Brain pericyte (primary cell): ENCODE measurements at places on chromosomes 11 and 22.

- DNase-seq = no peak
Observed at GRCh38 chr22:18077087-18077638, 627 bp upstream of the PEX26 start.

DNA sequence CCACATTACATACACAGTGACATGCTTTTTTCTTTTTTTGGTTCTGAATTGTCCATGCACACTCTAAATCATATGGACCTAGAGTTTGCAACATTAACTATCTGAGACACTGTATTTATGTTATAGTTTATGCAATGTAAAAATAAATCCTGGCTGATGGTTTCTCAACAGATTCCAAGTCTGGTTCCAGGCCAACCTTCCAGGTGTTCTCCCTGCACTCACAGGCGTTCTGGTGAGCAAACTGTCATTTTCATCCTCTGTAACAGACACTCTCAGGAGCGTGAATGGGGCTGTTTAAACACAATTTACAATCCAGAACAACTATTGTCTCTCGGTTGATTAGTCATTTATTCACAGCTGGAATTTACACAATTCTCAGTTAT lies 36.5 kb upstream of the ANKK1 start:
- no peak for DNase-seq

- DNase-seq = no peak
Observed at GRCh38 chr11:79667380-79667779, 226.6 kb upstream of the TENM4 start.

DNA sequence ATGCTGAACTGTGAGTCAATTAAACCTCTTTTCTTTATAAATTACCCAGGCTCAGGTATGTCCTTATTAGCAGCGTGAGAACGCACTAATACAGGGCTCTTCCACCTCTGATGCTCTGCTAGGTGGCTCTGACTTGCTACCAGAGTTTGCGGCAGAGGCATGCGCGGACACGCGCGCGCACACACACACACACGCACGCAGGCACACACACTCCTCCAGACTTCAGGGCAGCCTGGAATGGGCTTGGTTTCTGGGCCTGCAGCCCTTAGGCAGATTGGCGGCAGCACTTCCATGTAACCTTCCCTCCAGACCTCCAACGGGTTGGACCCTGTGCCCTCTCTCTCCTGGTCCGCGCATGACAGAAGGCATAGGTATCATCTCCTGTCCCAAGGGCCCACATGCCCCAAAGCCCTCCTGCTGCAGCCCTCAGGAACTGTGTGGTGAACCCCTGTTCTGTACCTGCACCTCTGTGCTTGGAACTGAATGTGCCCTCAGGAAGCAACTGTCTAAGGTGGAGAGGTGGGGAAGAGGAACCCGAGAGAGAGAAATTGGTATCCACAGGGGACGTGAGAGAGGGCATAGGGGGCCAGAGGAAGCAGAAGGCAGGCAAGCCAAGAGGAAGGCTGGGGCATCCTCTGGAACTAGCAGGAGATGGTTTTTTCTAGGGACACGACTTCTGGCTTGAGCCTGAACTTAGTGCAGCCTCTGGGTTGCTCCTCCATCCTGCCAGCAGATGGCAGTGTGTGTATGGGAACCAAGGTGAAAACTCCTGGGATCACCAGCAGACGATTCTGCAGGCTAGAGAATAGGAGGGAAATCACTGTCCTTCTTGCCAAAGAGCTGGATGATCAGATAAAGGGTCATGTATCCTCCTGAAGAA lies 23.4 kb upstream of the RIC3 start:
- DNase-seq = no peak

GRCh38 chr11:2149864-2150847 lies 10.9 kb downstream of the INS start:
- no peak for DNase-seq

GRCh38 chr11:64694821-64695365 lies 28.1 kb downstream of the NRXN2 start:
- DNase-seq = no peak

DNA sequence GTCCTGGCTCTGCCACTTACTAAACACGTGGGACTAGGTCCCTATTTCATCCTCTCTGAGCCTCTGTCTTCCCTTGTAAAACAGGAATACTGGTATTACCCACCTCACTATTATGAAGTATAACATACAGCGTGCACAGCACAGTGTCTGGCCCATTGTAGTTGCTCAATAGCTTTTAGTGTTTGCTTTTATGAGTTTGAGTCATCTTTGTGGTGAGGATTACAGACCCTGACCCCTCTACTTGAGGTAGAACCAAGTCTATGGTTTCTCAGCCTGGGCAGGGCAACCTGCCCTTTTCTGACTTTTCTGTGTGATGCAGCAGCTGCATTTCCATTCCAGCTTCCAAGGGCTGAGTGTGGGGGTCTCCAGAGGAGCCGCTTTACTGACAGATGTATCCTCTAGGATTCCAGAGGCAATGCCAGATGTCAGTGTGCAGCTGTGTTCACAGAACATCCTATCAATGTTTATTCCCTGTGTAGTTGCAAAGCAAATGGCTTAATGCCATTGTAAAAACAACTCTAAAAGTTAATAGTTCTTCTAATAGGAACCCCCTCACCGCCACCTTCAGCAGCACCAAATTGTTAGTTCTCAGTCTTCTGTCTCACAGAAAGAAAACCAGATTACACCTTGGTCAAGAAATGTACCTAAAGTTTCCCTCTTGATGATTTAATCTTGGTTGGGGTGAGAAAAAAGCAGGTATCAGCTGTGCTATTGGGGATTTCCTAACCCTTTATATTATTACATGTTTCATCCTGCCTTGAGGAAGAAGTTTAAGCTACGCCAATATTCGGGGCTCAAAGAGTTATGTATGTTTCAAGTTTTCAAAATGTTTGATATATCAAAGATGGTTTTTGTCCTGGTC lies 16.8 kb downstream of the PRR5L start:
- peak; percentile 60 for DNase-seq

GRCh38 chr11:12042215-12042676 lies 33.8 kb upstream of the DKK3 start:
- DNase-seq = no peak

DNA sequence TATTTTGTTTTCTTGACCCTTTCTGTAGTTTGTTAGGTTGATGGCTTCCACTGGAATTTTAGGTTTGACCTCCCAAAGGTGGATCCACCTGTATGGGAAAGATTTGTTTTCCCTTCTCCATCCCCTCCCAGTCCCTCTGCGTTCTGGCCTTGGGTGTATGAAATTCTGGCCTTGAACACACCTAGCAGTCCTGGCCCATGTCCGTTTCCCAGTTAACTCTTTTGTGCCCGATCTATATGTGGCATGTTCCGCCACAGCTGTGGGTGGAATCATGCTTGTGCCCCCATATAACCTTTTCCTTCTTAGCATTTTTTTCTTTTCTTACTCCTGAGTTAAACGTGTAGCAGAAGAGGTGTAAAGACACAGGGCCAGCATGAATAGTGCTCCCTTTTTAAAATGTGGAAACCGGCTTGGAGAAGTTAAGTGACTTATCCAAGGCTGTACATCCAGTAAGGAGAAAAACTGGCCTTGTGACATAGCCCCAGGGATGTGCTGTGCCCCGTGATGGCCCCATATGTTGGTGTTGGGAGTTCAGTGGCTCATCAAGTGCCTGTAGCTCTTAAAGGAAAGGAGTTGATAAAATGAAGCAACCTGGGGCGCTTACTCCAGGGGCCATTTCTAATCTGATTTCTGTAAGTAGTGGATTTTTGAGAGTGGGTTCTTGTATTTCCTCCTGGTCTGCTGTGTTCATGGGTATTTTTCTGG lies 39.3 kb downstream of the ZNRF3 start:
- DNase-seq = no peak

DNA sequence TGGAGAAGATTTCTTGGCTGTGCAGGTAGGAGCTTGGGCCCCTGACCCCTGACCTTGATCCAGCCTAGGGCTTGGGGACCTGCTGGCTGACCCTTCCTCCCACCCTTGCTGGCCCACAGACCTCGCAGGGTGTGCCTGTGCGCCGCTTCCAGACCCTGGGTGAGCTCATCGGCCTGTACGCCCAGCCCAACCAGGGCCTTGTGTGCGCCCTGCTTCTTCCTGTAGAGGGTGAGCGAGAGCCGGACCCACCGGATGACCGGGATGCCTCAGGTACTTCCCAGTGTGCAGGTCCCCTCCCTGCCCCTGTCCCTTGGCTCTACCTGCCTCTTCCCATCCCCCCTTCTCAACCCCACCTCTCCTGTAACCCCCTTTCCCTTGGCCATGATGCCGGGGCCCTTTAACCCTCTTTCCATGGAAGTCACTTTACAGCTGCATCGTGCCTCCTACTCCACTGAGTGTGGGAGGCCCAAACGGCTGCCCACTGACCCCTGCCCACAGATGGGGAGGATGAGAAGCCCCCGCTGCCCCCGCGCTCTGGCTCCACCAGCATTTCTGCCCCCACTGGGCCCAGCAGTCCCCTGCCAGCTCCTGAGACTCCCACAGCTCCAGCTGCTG lies 3.8 kb downstream of the INPPL1 start:
- DNase-seq = no peak

DNA sequence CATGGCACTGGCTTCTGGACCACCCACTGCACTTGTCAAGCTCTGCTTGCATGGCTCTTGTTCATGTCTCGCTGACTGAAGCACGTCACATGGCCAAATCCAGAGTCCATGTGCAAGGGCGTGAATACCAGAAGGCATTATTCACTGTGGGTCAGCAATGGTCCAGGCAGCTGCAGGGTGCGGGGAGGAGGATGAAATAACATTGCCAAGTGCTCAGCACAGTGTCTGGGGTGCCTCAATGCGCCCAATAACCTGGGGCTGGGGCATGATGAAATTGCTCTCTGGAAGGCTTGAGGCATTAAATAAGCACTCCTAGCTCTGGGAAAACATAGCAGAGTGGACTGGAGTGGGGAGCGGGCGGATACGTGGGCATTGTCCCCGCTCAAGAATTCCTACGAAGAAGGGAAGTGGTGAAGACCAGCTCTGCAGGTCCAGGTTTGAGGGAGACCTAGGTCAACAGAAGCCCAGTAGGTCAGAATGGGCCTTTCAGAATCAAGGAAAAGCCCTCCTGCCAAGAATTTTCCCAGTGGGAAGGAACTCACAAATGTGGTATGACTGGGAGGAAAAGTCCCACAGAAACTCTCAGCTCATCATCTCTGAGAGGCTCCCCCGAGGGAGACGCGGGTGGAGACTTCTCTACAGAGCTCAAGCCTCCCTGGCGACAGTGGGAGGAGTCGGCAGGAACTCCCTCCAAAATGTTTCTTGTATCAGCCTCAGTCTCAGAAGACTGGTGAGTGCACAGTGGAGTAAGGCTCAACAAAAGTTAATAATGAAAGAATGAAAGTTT lies 15.3 kb upstream of the ACCSL start:
- peak; percentile 29 for DNase-seq

DNA sequence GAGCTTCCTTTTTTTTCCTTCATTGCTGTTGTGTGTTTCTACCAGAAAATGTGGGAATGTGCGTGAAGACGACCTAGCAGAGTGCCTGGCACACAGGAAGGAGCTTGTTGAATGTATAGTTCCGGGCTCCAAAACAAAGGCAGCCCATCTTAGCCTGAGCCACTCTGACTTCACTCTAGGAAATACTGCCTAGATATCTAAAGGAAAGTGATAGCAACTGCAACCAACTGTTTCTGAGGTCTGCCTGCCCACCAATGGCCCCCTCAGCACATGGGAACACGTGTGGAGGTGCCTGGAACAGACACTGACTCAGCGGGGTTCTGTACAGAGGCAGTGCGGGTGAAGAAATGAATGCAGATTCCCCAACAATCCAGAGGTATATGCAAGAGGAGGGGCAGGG lies 14.7 kb upstream of the XBP1 start:
- DNase-seq = no peak

GRCh38 chr22:36831206-36831605 lies 14.4 kb upstream of the PVALB start:
- DNase-seq = no peak

- no peak for DNase-seq
Observed at GRCh38 chr22:50542416-50542927, 3.2 kb upstream of the KLHDC7B start.

- DNase-seq = no peak
Observed at GRCh38 chr11:27388001-27388400, 25.0 kb upstream of the CCDC34 start.

GRCh38 chr11:121249039-121249663 lies 43.4 kb upstream of the SC5D start:
- DNase-seq = no peak

DNA sequence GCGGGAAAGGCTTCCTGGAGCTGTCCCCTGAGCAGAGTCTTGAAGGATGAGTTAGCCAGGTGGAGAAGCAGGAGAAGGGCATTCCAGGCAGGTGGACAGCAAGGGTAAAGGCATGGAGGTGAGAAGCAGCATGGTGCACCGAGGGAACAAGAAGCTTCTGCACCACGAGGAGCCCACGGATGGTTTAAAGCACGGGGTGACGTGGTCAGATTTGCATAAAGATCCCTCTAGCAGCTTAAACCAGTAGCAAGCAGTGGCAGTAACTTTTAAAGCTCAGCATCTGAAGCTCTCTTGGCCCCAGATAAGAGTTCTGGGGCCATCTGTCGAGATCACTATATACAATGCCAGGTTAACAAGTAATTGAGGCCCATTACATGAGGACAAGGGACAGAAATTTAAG lies 36.8 kb downstream of the SERPINH1 start:
- no peak for DNase-seq

DNA sequence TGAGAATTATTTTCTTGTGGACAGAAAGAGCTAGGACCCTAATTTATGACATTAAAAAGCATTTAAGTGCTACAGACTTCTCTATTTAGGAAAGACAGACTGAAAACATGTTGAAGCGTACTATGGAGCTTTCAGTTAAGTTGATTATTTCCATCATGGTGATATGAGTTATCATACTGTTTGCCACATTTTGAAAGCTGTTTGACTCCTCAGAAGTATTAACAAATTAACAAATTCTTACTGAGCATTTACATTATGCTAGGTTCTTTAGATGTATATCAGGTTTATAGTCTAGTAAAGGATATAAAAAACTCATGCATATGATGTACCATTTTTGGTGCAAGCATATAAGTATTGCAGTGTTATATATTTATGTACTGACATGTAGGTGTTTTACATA lies 50.1 kb downstream of the ARHGEF12 start:
- DNase-seq = no peak

- DNase-seq = no peak
Observed at GRCh38 chr22:42725606-42726355, 5.1 kb upstream of the A4GALT start.

DNA sequence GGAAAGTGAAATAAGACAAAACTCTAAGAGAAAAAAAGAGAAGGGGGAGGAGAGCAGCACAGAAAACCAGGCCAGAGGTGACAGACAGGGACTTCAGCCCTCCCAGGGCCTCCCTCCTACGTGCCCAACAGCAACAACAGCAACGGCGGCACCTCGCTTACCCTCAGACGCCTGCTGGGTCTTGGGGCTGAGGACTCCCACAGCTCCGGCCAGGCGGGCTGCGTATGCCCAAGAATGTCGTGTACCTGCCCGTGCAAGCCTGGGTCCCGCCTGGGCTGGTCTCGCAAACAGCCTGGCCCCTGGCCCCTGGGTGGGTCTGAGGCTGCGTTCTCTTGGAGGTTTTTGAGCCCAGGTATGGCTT lies 30.5 kb downstream of the ARAP1 start:
- DNase-seq = no peak

- no peak for DNase-seq
Observed at GRCh38 chr22:44599500-44600140, 101.6 kb upstream of the RTL6 start.
